ENCODE measurements at places on chromosomes 1 and 21.
A peak's percentile ranks its signal among the peaks of the same experiment; 100 is the strongest.

GRCh38 chr1:88883156-88883555 is 8.2 kb downstream of the GTF2B start:
- no peak for DNase-seq

DNA sequence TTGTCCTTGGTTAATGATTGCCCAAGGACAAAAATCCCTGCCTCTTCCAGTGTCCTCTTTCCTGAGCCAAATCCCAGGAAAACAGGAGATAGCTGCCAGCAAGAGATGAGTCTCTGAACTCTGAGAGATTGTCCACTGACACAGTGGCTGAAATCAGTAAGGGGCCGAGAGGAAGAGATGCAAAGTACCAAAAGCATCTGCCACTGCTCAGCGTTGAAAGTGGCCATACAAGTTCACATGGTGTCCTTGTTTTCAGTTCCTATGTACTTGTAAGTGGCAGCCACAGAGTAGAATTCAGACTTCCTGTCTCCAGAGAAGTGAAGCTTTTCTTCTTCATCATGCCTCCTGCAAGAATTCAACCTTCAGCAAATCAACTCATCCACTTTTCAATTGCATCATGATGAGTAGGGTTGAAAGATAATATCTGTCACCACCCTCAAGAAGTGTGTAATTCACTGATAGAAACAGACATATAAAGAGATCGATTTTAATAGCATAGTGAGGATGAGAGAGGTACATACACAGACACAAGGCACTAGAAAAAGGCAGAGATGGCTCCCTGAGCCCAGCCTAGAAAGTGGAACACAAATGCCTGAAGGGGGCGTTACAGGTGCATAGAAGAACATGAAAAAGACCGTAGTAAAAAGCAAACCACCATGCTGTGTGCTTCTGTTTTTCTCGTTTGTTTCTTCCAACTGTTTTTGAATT is 185.8 kb downstream of the MRPL39 start:
- peak; percentile 89 for DNase-seq

DNA sequence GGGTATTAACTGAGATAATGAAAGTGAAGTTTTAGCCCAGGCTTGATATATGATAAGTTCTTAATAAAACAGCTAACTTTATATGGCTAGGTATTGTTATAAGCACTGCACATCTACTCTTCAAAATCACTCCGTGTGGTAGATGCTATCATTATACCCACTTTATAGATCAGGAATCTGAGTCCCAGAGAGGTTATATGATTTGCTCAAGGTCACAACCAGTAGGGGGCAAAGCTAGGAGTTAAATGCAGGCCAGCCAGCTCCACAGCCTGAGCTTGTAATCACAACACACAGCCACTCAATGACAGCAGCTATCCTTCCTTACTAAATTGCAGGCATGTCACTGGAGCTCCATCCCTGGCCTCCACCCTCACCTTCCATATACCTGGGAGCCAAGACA is 115.8 kb downstream of the CAPN8 start:
- no peak for DNase-seq

DNA sequence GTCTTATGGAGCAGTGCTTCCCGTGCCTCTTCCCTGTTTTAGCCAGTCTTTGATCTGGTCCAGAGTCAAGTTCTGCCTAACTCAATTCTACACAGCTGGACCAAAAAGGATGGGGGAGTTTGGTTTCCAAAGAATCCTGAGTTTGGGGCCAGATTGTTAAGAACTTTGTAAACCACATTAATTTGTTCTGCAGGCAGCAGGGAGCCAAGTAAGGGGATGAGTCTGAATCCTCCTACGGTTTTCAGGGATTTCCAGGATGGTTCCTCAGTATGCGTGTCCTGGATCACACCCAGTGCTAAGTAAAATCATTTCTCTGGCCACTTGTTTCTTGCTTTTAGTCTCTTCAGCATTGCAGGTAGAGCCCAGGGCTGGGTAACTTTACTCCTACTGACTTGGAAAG is 26.1 kb upstream of the GJA5 start:
- DNase-seq: no peak

- DNase-seq: no peak
Observed at GRCh38 chr1:40784141-40784770, 669 bp downstream of the KCNQ4 start.

DNA sequence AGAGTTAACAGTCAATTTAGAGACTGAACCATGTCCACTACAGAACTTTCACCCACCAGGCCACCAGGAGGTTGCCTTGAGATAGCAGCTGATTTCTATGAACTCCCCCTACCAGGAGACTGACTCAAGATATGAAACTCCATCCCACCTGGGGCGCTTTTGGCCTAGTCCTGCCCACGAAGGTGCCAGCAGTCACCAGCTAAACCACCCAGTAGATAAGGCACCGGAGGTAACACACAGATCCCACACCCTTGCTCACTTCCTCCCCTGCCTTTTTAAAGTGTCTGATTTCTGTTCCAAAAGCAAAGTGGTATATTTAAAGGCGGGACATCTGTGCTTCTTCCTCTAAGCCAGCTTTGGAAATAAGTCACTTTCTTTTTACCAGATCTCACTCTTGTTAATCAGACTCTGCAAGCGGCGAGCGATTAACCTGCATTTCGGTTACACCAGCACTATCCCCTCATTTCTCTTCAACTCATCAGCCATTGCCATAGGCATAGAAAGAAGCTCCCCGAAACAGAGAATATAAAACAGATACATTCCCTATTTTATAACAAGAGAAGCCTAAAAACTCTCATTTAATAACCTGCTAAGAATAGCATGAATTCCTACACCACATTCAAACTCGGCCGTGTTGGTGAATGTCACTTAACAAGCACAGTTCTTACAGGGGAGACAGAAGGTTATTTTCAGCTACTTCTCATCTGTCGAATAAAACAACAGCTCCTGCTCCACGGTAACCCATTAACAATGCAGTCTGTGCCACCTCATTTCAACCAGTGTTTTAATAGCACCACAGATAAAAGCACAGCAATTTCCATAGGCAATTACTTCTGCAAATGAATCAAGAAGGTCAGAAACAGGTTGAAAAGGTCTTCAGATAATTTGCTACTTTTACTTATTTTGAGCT is 318.1 kb downstream of the KCNH1 start:
- DNase-seq: no peak

- no peak for DNase-seq
Observed at GRCh38 chr21:35566874-35567273, 493.5 kb downstream of the SETD4 start.

- DNase-seq: no peak
Observed at GRCh38 chr1:184426278-184426674, 39.4 kb downstream of the C1orf21 start.

GRCh38 chr1:37922767-37923550 is 23.9 kb downstream of the INPP5B start:
- DNase-seq: no peak

- no peak for DNase-seq
Observed at GRCh38 chr1:64019818-64020217, 183.6 kb upstream of the UBE2U start.

- DNase-seq: no peak
Observed at GRCh38 chr1:51328279-51328678, 2.1 kb downstream of the TTC39A start.

DNA sequence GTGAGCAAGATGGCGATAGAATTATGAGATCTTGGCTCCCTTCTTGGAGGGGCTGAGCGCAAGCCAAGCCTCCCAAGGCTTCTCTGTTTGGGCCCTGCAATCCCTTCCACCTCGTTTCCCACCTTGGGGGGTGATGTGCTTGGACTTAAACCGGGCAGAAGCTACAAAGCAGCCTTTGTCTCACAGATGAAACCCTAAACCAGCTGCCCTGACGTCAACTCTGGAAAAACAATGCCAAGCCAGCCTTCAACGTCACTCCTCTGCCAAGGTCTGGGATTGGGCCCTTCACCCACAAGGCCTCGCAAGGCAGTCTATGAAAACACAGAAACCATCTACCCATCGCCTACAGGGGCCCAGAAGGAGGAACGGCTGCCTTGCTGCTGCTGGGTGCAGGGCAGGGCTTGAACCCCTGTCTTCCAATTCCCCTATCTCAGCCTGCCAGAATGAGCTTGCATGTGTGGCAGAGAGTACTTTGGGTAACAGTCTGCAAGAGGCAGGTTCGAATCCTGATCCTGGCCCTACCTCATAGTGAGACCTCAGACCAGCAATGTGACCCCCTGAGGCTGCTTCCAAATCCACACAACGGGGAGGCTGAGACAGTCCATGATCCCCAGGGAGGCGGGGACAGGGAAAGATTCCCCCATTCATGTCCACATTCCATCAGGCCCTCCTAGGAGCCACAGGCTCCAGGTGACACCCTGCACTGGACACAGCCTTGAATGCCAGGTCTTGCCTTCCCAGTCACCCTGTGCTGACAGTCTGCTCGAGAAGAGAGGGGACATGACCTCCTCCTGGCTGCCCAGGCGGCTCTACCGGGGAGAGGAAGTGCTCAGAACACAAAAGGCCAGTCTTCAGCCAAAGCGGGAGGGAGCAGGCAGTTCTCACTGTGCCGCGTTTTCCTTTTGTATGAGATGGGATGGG is 15.0 kb downstream of the IFFO2 start:
- no peak for DNase-seq

- no peak for DNase-seq
Observed at GRCh38 chr21:42659416-42660117, 6.1 kb downstream of the PDE9A start.

DNA sequence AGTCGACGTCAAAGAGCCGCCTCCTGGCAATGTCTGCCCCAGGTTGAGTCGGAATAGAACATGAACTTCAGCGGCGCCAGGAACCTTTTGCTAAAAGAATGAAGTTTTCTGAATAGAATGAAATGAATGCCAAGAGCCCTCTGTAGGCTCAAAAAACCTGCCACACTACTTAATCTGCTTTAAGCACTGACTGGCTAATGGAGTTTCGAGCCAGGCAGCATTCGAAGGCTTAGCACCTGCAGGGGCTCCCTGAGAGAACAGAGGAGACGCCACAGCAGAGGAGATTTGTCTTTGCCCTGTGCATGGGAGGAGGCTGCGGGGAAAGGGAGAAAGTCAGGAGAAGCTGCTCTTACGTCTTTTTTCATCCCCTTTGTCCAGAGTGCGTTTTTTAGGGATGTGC is 641.7 kb downstream of the AJAP1 start:
- DNase-seq: no peak

DNA sequence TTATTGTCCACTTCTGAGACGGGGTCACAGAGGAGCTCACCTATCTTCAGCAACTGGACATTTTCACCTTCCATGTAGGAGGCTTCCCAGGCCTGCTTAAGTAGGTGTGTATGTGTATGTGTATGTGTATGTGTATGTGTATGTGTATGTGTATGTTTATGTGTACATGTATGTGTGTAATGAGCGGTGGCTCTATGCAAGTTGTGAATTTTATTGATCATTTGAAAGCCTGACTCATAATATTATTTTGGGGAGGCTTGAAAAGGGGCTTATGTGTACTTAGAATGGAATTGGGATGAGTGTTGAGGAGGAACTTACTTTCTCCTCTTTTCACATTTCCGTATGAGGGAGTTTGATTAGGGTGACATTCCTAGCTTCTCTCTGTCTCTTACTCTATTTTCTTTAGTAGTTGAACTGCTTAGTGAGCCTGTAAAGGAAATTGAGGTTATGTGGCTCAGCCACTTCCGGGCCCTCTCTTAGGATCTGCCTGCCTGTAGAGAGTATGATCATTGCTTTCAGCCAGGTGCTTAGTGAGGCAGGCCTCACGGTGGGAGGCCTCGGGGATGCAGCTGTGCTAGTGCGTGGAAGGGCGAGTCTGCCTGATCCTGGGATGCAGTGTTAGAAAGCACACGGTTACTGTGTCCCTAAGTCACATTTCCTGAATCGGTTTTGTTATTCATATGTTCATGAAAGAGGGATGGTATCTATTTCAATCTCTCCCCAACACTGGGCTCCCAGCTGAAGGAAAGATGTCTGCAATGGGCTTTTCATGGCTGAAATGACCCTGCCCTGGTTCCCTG is 61.0 kb downstream of the IER5 start:
- peak; percentile 85 for DNase-seq

DNA sequence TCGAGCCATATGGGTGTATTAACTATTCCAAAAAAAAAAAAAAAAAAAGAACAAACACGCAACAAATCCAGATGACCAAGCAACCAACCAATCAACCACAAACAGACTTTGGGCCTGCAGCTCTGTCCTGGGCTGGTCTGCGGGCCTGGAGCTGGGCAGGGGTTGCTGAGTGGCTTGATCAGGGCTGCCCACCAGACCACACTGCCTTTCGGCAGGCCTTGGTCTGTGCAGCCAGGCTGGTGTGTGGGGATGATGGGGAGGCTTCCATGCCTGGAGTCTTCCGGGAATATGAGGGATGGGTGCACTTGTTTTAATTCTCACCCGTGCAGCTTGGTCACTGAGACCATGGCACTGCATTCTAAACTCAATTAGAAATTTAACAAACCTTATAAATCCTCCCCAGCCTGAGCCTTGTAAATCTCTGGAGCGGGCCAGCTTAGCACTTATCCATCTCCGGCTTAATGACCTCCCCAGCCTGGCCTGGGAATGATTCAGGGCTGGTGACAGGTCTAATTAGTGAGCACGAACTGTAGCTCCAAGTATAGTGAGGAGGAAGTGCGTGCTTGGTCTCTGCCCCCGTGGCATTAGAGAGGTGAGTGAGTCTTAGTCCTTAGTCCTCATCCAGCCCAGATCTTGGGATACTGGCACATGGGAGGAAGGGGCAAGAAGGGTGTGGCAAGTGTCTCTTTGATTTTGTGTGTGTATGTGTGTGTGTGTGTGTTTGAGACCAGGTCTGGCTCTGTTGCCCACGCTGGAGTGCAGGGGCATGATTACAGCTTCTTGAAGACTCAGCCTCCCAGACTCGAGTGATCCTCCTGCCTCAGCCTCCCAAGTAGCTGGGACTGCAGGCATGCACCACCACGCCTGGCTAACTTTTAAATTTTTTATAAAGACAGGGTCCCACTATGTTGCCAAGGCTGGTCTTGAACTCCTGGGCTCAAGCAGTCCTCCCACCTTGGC is 74.6 kb upstream of the CSF3R start:
- DNase-seq: no peak

DNA sequence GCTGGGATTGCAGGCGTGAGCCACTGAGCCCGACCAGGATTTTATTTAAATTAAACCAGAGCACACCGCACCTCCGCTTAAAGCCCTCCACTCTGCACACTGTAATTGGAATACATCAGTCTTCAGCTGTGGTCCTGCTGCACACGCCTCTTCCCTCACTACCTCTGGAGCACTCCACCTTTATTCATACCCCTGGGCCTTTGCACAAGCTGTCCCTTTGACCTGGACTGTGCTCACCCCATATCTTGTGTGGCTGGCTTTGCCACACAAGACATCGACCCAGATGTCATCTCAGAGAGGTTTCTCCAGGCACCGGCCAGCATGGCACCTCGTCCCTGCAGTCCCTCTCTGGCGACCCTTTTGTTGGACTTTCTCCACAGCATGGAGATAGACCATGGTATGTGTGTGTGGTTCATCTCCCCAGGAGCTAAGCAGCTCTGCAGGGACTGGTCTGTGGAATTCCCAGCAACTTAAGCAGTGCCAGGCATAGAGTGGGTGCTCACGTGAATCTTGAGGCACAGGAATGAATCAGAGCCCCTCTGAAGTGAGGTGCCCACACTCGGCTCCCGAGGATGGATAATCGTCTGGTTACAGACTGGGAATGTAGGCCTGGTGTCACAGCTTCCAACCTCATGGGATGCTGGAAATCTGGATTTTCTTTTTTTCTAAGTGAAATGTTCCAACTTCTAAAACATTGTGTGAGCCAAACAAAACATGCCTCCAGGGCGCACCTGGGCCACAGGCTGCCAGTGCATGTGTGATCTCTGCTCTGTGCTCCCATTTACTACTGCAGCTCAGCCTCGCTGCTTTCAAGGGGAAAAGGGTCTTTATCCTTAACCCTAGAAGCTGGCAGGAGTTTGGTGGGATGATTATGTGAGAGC is 61.9 kb downstream of the EVA1C start:
- DNase-seq: no peak

- no peak for DNase-seq
Observed at GRCh38 chr1:240210026-240210425, 118.3 kb downstream of the FMN2 start.

- no peak for DNase-seq
Observed at GRCh38 chr1:248884632-248885295, 21.3 kb upstream of the PGBD2 start.

All from activated CD4-positive, alpha-beta T cell treated with anti-CD3 and anti-CD28 coated beads, Interleukin-2, amount 50 U/mL, for 16 hours (primary cell).